Hair follicular keratinocyte (primary cell): ENCODE measurements at places on chromosomes 5 and 9. TPM values are rescaled to one million over a fixed set of nuclear protein-coding genes. Genes with fewer than 3 reads are reported as not detected.

Gene ADAM19
- total RNA-seq: 9.3 and 15.2 TPM in 2 replicates

Gene CYLC2
- total RNA-seq: not detected in 2 replicates

Gene PCDHGA1
- not detected in 2 replicates for total RNA-seq

Gene SLC36A2
- not detected in 2 replicates for total RNA-seq

Gene ABITRAM
- total RNA-seq: 9.3 and 10.8 TPM in 2 replicates

Gene TTC16
- total RNA-seq: not detected in 2 replicates

Gene PCDHA6
- total RNA-seq: 0.16 TPM in 1 of 2 replicates, not detected in the other
